ENCODE measurements at places on chromosomes 1 and 21. TPM values are rescaled to one million over a fixed set of nuclear protein-coding genes. Genes with fewer than 3 reads are reported as not detected.

TDRD10 gene
- 0.14 TPM for total RNA-seq

RGS8 gene
- total RNA-seq: not detected

GBP6 gene
- not detected for total RNA-seq

HSPA13 gene
- 13.9 TPM for total RNA-seq

OR2T11 gene
- not detected for total RNA-seq

DNAJC28 gene
- 0.28 TPM for total RNA-seq

KCNA2 gene
- total RNA-seq: 0.05 TPM

HPCA gene
- 0.19 TPM for total RNA-seq

CACNA1E gene
- under 0.01 TPM for total RNA-seq

CFHR5 gene
- total RNA-seq: not detected

NEGR1 gene
- not detected for total RNA-seq

NBPF20 gene
- 3.0 TPM for total RNA-seq

ENAH gene
- total RNA-seq: 114 TPM

SPRR1B gene
- total RNA-seq: not detected

OLIG2 gene
- total RNA-seq: not detected

ADCY10 gene
- not detected for total RNA-seq

RIPK4 gene
- total RNA-seq: 20.0 TPM

CLEC20A gene
- total RNA-seq: not detected

PCBP3 gene
- total RNA-seq: 1.1 TPM

MAP10 gene
- total RNA-seq: 0.98 TPM

DEPDC1 gene
- 15.3 TPM for total RNA-seq

SLC37A1 gene
- total RNA-seq: 3.4 TPM

KCNJ9 gene
- total RNA-seq: not detected

MECR gene
- total RNA-seq: 20.9 TPM

KDF1 gene
- 0.26 TPM for total RNA-seq

ADPRS gene
- total RNA-seq: 27.8 TPM

HPCAL4 gene
- total RNA-seq: 0.25 TPM

PLEKHA6 gene
- 41.4 TPM for total RNA-seq

CD53 gene
- not detected for total RNA-seq

ELOA gene
- 31.6 TPM for total RNA-seq

DHCR24 gene
- 47.5 TPM for total RNA-seq

TNNI3K gene
- total RNA-seq: not detected

CITED4 gene
- 77.9 TPM for total RNA-seq

TTC24 gene
- total RNA-seq: not detected
